Tibial artery (tissue), 4 donors: ENCODE measurements at places on chromosomes 11 and 22.
A peak's percentile ranks its signal among the peaks of the same experiment; 100 is the strongest.

- no peaks in the 10 kb centered on the region for H3K36me3 ChIP-seq
- H3K4me3 ChIP-seq, result peak within 1 kb of the TSS; percentile 89
- peak within 1 kb of the TSS; percentile 83 for H3K27ac ChIP-seq
- H3K4me1 ChIP-seq, result peaks cover 50% of the 10 kb centered on the region
- peak; percentile 95 for DNase-seq
- H3K27me3 ChIP-seq, result no peaks in the 10 kb centered on the region
Observed at GRCh38 chr11:575996-576768, at the start of gene PHRF1. Gene PHRF1 (plus strand): TSS chr11:576470. CDS start chr11:581513, 5,043 bp downstream.

DNA sequence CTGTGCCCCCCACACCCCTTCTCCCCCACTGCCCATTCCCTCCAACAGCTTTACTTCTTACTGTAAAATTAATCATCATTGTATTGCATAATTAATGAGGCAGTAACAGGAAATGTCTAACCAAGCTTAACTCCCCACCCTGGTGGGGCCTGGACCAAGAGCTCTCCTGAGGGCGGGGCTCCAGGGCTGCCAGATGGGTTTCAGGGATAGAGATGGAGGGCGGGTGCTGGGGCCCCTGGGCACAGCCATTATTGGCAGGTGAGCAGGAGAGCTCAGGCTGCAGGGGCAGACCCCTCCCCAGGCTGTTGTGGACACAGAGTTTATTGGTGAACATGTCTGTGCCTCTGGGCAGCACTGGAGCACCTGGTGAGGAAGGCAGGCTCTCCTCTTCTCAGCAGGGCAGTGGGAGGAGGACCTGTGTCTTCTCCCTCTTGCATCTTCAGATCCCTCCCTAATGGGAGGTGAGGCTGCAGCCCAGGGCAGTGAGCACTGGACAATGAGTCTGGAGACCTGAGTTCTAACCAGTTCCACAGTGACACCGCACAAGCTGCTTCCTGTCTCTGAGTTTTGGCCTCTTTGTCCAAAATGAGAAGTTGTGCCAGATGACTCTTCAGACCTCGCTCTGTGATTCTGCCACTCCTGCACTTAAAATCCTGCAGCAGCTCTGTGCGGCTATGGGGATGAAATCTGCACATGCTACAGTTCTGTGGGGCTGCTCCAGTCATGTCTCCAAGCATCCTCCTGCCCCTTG, 233.3 kb downstream of the CEP164 start:
- no peak for DNase-seq
- H3K27ac ChIP-seq, result no peak overlapping the region
- H3K4me3 ChIP-seq, result no peak overlapping the region
- H3K4me1 ChIP-seq, result no peaks in the 10 kb centered on the region
- H3K36me3 ChIP-seq, result no peaks in the 10 kb centered on the region

- H3K36me3 ChIP-seq, result peaks cover 13% of the 10 kb centered on the region
- H3K27me3 ChIP-seq, result no peaks in the 10 kb centered on the region
- H3K4me1 ChIP-seq, result peaks cover 40% of the 10 kb centered on the region
- H3K27ac ChIP-seq, result peak overlapping the region; percentile 87
- peak; percentile 46 for DNase-seq
Observed at GRCh38 chr22:21937041-21937820, 15.4 kb downstream of the PPM1F start.

GRCh38 chr11:89660234-89660633, 49.9 kb upstream of the TRIM77 start:
- no peak for DNase-seq
- H3K27ac ChIP-seq, result no peak overlapping the region
- no peaks in the 10 kb centered on the region for H3K27me3 ChIP-seq
- no peak overlapping the region for H3K4me3 ChIP-seq
- no peaks in the 10 kb centered on the region for H3K4me1 ChIP-seq

DNA sequence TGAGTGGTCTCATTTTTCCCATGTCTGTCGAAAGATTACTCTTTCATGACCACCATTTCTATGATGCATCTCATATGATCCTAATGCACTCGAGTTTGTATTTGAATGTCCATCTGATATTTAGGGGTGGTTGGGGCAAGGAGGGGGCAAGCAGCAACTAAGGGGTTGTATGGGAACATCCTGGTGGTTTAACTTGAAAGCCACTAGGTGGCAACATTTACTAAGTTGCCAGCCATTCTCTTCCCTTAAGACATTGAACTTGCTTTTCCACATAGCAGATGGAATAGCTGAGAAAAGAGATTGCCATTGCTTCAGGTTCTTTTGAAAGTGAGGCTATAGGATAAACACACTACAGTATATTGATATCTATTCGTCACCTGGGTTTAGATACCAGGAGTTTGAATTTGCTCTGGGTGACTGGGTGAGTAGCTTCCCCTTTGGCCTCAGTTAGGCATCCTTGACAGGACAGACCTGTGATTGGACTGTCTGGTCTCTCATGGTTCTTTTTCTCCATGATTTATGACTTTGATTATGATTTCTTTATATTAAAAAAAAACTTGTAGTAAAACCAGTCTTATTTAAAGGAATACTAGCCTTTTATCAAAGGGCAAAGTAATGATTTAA, 32.4 kb downstream of the NF2 start:
- no peak for DNase-seq
- H3K27me3 ChIP-seq, result no peaks in the 10 kb centered on the region
- H3K36me3 ChIP-seq, result peaks cover 7% of the 10 kb centered on the region
- H3K27ac ChIP-seq, result no peak overlapping the region

GRCh38 chr22:36348760-36349159, 39.0 kb downstream of the MYH9 start:
- H3K27ac ChIP-seq, result peak overlapping the region; percentile 95
- H3K4me1 ChIP-seq, result no peaks in the 10 kb centered on the region
- no peaks in the 10 kb centered on the region for H3K27me3 ChIP-seq
- no peak overlapping the region for H3K4me3 ChIP-seq
- peaks cover 9% of the 10 kb centered on the region for H3K36me3 ChIP-seq

DNA sequence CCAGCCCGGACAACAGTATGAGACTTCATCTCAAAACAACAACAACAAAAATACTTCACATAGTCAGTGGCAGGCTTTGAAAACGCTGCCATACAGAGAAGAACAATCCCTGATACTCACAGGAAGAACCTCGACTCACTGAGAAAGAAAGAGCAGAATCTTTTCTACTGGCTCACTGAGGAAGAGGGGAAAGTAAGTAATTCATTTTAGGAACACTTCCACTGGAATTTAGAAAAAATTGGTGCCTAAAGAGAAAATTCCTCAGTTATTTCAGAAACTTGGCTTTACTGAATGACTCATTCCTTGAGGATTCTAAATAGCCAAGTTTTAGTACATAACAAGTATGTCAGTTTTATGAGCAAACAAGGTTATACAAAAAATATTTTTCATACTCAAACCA, 12.3 kb downstream of the NARS2 start:
- peak overlapping the region; percentile 60 for H3K27ac ChIP-seq
- H3K27me3 ChIP-seq, result no peaks in the 10 kb centered on the region
- H3K4me1 ChIP-seq, result peaks cover 39% of the 10 kb centered on the region
- DNase-seq, result no peak

DNA sequence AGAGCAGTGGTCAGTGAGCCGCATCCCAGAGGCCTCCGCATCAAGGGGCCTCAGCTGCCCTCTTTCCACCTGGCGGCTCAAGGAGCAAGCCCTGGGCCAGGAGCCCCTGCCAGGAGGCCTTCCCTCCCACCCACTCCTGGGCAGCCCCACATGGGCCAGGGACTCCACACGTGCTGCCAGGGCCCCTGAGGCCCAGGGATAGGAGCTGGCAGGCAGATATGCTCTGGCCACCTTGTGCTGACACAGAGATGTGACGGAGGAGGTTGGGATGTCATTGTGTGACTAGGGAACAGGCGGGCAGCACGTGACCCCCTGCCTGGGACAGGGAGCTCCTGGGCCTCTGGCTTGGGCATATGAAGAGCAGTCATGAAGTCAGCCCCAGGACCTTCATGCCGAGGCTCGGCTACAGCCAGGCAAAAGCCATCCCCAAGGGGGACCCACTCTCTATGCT, 77.9 kb downstream of the PIWIL3 start:
- no peak overlapping the region for H3K4me3 ChIP-seq
- H3K4me1 ChIP-seq, result no peaks in the 10 kb centered on the region
- H3K27ac ChIP-seq, result no peak overlapping the region
- H3K36me3 ChIP-seq, result no peaks in the 10 kb centered on the region
- H3K27me3 ChIP-seq, result no peaks in the 10 kb centered on the region

GRCh38 chr11:68148071-68148805, 27.1 kb upstream of the CHKA start:
- no peaks in the 10 kb centered on the region for H3K27me3 ChIP-seq
- no peak for DNase-seq

DNA sequence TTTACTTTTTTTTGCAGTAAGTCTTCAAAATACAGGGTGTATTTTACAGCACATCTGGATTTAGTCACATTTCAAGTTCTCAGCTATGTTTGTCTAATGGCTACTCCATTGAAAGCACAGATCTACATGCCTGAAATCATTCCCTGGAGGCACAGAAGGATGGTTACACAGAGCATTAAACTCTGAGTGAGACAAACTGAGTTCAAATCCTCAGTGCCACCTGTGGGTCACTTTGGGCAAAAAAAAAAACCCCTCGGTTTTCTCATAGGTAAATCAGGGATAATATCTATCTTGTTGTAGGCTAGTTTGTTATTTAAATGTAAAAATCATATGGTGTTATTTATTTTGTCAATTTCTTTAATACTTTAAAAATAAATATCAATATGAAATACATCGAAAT, 7.7 kb downstream of the ANKRD49 start:
- H3K36me3 ChIP-seq, result peaks cover 25% of the 10 kb centered on the region
- H3K4me1 ChIP-seq, result no peaks in the 10 kb centered on the region
- H3K27ac ChIP-seq, result no peak overlapping the region
- H3K4me3 ChIP-seq, result no peak overlapping the region
- no peaks in the 10 kb centered on the region for H3K27me3 ChIP-seq

GRCh38 chr11:42172441-42172840, 713.0 kb upstream of the LRRC4C start:
- DNase-seq, result no peak
- no peaks in the 10 kb centered on the region for H3K27me3 ChIP-seq
- H3K36me3 ChIP-seq, result no peaks in the 10 kb centered on the region
- H3K27ac ChIP-seq, result no peak overlapping the region

DNA sequence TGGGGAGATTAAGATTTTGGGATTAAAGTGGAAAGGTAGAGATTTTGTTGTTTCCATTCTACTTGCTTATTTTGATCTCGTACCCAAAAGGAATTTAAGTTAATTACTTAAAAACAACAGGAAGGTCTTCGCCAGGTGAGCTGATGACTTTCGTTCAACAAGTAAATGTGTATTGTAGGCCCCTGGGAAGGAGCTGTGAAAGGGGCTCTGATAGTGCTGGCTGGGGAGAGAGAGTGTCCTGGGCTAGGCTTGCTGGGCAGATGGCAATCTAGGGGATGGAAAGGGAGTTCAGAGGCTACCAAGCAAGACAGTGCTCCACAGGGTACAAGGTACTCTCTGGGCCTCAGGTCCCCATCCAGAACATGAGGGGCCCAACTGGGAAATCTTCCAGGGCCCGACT, 189.4 kb downstream of the CEP164 start:
- no peak overlapping the region for H3K27ac ChIP-seq
- no peaks in the 10 kb centered on the region for H3K36me3 ChIP-seq
- DNase-seq, result no peak
- H3K27me3 ChIP-seq, result no peaks in the 10 kb centered on the region
- H3K4me3 ChIP-seq, result no peak overlapping the region
- no peaks in the 10 kb centered on the region for H3K4me1 ChIP-seq

- no peaks in the 10 kb centered on the region for H3K4me1 ChIP-seq
- no peak for DNase-seq
- no peaks in the 10 kb centered on the region for H3K36me3 ChIP-seq
- no peaks in the 10 kb centered on the region for H3K27me3 ChIP-seq
Observed at GRCh38 chr11:77425346-77425745, 48.5 kb downstream of the PAK1 start.

DNA sequence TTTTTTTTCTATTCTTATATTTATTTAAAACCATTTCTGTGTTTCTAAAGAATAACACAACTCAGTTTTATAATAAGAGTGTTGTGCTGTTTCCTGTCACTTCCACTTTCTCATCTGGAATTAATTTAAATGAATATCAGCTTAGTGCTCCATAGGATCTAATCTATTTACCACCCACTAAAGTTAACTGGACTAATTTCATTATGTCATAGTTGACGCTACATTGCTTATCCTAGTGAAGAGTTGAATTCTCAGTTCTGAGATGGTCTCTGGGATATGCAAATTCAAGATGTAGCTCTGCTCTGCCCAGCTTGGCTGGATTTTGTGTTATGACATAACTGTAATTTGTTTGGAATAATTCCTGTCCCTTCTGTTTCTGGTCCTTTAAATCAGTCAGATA, 380.1 kb downstream of the METTL15 start:
- DNase-seq, result no peak
- no peaks in the 10 kb centered on the region for H3K36me3 ChIP-seq
- no peaks in the 10 kb centered on the region for H3K27me3 ChIP-seq
- no peak overlapping the region for H3K4me3 ChIP-seq
- H3K27ac ChIP-seq, result no peak overlapping the region
- no peaks in the 10 kb centered on the region for H3K4me1 ChIP-seq

DNA sequence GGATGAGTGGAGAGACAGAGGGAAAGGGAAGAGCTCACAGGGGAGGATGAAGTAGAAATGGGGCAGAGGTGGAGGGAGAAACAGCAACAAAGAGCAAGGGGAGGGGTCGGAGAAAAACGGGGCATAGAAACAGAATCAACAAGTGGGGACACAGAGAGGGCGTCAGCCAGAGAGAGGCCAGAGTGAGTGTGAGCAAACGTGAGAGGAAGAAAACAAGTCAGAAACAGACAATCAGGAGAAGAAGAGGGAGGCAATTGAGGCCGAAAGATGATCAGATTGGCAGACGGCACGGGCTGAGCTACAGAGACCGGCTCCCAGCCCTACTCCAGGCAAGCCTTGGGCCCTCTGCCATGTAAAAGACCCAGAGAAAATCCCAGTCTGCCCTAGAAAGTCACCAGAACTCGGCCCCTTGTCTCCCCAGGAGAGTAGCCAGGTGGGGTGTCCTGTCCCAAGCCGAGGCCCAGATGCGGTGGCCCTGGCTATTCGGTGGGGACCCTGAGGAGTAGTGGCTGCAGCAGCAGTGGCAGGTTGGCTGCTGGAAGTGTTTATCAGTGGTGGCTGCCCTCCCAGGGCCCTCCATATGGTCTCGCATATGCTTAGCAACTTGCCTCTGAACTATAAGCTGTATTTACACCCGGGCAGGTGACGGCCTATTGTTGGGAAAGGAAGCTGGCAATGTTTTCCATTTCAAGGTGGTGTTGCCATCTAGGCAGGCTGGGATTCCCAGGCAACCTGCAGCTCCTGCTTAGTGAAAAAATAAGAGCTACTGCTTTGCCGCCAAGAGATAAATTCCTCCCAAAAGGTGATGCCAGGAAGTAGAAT, 14.8 kb upstream of the TSPAN18 start:
- H3K4me1 ChIP-seq, result no peaks in the 10 kb centered on the region
- no peaks in the 10 kb centered on the region for H3K27me3 ChIP-seq
- no peak overlapping the region for H3K27ac ChIP-seq
- no peaks in the 10 kb centered on the region for H3K36me3 ChIP-seq

- H3K4me3 ChIP-seq, result no peak overlapping the region
- H3K27me3 ChIP-seq, result no peaks in the 10 kb centered on the region
- no peak overlapping the region for H3K27ac ChIP-seq
Observed at GRCh38 chr11:94100253-94100652, 28.4 kb upstream of the PANX1 start.

DNA sequence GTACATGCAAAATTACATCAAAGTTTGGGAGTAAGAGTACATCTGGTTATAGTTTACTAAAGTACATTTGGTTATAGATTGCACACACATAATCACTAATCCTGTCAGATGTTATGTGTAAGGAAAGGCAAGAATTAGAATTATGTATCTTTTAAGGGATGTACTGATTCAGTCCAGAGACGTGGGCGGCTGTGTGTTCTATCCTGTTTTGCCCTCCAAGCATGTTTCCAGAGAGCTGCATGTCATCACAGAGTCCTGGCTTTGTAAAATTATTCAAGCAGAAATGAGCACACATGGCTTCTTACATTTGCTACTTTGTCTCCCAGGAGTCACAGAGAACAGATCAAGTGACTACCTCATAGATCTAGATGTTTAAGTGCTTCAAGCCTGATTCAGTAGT, 33.2 kb upstream of the CEP126 start:
- DNase-seq, result no peak
- no peaks in the 10 kb centered on the region for H3K27me3 ChIP-seq
- no peak overlapping the region for H3K4me3 ChIP-seq
- H3K4me1 ChIP-seq, result no peaks in the 10 kb centered on the region
- no peaks in the 10 kb centered on the region for H3K36me3 ChIP-seq
